NCI-H69 (cell line): ENCODE measurements at places on chromosomes 4 and X.

DNA sequence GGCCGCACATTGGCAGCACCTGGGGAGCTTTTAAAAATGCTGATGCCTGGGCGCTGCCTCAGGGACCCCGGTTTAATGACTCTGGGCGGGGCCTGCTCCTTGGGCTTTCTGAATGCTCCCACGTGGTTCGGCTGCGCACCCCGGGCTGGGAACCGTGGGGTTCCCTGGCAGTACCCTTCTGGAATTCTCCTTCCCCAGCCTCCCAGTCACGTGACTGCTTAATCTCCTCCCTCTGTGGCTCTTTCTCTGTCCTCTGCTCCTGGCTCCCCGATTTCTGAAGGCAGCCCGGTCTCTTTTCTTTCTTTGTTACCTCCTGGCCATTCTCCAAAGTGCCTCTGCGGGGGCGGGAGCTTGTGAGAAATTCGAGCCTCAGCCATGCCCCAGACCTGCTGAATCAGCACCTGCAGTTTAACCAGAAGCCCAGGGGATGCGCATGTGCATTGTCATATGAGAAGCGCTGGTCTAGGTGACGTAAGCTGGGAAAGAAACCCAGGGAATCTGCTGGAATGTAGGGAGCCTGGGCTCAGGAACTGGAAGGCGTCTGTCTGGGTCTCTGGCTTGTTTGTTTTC lies 16.6 kb downstream of the CLCN4 start:
- DNase-seq, result peak; percentile 82

- peak; percentile 83 for DNase-seq
Observed at GRCh38 chrX:134908356-134908755, 82.4 kb upstream of the SMIM10 start.

GRCh38 chrX:39808471-39808917 lies 289.3 kb downstream of the BCOR start:
- DNase-seq, result no peak

DNA sequence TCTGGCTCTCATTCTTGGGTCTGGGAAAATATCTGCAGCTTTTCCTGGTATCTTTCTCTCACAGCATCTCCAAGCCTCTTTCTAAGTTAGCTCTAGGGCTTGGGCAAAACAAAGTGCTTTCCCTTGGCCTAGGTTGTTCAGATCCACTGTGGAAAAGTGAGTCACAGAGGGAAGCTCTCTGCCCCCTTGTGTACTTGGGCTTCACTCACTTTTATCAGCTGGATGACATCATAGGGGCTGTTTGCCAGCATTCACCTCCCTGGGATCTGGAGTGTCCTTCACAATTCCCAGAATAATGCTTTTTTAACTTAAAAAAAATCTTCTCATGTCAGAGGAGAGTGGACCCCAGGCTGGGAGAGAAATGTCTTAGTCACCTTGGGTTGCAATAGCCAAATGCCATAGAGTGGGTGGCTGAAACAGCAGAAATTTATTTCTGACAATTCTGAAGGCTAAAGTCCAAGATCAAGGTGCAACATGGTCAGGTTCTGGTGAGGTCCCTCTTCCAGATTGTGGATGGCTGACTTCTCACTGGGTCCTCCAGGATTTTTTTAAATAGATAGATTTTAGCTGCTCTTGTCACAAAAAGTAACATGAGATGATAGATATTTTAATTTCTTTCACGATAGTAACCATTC lies 247.8 kb downstream of the SH2D1A start:
- peak; percentile 44 for DNase-seq

- DNase-seq, result no peak
Observed at GRCh38 chrX:109372291-109372690, 109.6 kb downstream of the GUCY2F start.

- DNase-seq, result no peak
Observed at GRCh38 chr4:73989928-73990327, 1.9 kb upstream of the PPBP start.

- DNase-seq, result no peak
Observed at GRCh38 chrX:3577551-3577950, 135.9 kb downstream of the PRKX start.

DNA sequence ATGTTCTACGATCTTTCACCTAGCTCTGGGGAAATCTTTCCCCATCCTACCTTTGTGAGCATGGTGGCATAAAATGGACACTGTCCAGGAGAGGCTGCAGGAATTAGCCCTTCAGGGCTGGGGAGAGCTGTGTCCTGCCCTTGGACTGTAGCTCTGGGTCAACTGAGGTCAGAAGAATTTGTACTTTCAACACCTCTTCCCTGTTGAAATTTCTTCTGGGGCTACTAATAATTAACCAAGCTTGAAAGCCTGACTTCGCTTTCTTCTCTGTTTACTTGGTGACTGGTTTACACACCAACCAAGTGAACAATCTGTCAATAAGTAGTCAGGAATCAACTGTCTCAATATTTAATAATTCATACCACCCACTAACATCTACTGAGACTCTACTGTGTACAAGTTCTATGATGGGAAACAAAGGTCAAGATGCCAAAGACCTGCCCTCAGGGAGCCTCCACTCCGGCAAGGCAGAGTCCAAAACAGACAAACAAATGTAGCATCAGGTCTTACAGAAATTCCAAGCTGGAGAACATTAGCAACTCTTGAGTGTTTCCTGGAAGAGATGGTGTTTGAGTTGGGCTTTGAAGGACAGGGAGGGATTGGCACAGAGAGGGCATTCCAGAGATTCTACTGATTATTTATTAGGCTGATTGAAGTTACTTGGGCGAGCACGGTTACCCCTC lies 113.1 kb downstream of the ENPP6 start:
- no peak for DNase-seq

DNA sequence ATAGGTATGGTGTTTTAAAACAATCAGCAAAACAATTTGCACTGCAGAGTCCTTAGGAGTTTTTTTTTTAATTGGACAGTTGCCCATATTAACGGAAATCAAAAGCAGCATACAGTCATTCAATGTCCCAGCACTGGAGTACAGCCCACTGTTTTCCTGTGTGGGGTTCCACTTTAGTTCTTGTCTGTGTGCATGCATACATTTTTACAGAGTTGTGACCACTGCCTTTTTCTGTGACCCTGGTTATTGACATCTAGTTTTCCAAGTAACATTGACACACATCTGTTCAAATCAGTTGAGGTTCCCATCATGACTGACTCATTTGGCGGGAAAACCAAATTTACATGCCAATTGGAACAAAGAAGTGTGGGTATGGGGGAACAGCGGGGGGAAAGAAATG lies 83.3 kb downstream of the HPRT1 start:
- peak; percentile 15 for DNase-seq

GRCh38 chrX:107630031-107630689 lies 1.9 kb downstream of the PRPS1 start:
- peak; percentile 20 for DNase-seq

- no peak for DNase-seq
Observed at GRCh38 chrX:124215786-124216185, 116.7 kb upstream of the TEX13D start.

GRCh38 chr4:155433636-155434360 lies 57.0 kb upstream of the MAP9 start:
- DNase-seq, result no peak

DNA sequence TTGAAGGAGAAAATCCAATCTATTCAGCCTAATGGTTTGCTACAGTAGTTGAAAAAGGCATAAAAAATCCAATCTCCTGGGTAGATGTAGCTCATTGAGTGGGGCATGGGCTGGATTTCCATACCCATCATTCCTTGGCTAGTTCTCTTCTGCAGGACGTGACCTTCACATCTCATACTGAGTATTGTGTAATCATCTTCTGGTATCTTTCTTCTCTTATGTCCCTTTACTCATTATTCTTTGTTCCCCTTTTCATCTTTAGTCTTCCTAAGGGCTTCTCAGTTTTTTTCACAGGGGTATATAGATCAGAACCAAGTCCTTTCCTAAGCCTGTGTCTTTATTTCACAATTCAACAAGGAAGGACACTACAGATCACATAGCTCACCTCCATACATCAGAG lies 727.6 kb upstream of the MAGEB2 start:
- DNase-seq, result no peak

DNA sequence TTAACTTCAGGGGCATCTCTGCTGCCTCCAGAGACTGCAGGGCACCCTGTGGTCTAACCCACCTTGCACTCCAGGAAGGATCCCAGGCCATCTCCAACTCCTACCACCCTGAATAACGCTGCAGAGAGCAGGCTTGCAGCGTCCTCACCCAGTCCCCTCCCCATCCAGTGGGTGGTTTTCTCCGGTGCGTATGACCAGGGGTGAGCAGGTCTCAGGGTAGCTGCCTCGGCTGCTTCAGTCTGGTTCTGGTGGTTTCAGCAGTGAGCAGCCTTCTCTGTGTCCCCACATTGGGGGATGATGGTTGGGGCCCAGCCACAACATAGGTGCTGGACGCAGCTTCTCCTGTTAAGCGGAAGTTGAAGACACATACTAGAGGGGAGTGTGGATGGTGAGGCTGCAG lies 38.6 kb upstream of the SORCS2 start:
- DNase-seq, result no peak

GRCh38 chr4:38065176-38065575 lies 105.0 kb downstream of the PTTG2 start:
- DNase-seq, result no peak

- no peak for DNase-seq
Observed at GRCh38 chrX:30085571-30085970, 129.8 kb upstream of the MAGEB2 start.

- no peak for DNase-seq
Observed at GRCh38 chr4:38344929-38345328, 319.1 kb upstream of the KLF3 start.

GRCh38 chr4:181432335-181432734 lies 810.9 kb upstream of the TENM3 start:
- peak; percentile 61 for DNase-seq

- DNase-seq, result no peak
Observed at GRCh38 chr4:24770032-24770584, 25.3 kb upstream of the SOD3 start.

DNA sequence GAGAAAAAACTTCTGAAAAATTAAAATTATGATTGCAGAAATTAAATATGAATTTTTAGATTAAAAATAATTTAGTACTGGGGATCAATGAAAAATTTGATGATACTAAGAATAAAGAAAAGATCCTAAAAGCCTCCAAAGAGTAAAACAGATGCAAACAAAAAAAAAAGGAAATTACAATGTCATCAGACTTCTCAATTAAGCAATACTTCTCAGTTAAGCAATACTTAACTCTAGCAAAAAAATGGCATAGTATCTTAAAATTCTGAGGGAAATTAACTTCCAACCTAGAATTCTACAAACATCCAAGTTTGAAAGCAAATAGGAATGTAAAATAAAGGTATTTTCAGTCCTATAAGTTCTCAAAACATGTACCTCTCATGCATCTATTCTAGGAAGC lies 141.2 kb upstream of the INTU start:
- DNase-seq, result no peak

GRCh38 chr4:139728840-139729239 lies 63.2 kb downstream of the MGST2 start:
- peak; percentile 94 for DNase-seq

DNA sequence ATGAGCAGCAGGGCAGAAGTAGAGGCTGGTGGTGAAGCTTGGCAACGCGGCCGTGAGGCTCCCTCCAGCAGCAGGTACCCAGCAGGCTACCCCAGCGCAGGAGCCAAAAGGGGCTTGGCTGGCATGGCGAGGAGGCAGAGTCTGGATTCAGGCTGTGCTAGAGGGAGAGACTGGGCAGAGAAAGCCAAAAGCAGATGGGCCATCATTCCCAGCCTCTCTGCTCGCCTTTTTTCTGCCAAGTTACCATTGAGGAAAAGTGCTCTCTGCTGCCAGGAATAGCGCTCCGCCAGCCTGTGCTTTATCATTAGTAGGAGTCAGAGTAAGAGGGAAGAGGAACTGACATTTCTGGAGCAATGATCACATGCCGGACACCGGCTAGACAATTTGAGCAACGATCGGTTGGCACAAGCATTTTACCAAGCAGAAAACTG lies 28.7 kb upstream of the MAP3K15 start:
- DNase-seq, result no peak

GRCh38 chr4:3337811-3338210 lies 45.0 kb downstream of the RGS12 start:
- DNase-seq, result no peak

- DNase-seq, result peak; percentile 84
Observed at GRCh38 chrX:47384502-47384901, 14.1 kb downstream of the ZNF157 start.

DNA sequence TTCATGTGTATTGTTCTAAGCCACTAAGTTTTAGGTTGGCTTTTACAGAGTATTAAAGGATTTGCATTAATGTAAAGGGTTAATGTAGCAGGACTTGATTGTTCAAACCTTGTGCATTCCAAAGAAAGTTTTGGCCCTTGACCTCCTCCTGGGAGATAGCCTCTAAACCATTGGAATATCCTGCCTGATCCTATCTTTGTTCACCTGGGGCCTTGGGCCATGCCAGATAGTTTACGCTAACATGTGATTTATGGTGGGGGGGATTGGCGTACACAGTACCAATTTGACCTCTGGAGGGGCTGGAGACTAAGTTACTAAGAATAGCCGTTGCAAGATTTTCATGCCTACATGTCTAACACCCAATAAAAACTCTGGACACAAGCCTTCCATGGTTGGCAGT lies 1002.7 kb upstream of the PABPC4L start:
- DNase-seq, result no peak

DNA sequence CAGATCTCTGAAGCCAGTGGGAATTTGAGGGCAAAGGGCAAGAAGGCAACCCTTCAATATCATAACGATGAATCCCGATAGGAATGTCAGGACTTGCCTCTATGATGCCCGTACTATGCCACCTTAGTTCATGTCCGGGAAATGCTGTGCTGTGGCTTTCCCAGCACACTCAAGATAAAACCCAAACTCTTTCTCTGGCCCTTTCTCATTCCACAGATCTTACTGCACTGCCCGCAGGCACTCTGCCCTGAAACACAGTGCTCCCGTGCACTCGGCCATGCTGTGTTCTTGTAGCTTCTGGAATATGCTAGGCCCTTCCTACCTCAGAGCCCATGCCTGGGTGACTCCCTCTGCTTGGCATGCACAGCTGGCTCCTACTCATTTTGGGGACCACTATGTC lies 26.3 kb downstream of the SORCS2 start:
- no peak for DNase-seq

DNA sequence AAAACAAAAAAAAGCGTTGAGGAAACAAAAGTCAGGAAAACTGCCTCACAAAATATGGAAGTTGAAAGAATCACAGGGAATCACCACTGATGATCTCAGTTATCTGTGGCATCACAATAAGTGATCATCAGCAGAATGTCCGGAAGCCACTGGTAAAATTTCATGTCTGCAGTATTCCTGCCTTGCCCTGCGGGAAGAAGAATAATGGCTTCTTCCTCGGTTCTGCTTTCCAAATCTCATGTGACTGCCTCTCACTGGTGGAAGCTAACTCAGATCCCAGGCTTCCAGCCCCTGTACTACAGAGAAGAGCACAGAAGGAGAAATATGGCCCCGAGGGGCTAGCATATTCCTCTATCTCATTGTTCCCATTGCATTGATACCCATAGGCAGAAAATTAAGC lies 12.7 kb upstream of the ZNF330 start:
- no peak for DNase-seq

DNA sequence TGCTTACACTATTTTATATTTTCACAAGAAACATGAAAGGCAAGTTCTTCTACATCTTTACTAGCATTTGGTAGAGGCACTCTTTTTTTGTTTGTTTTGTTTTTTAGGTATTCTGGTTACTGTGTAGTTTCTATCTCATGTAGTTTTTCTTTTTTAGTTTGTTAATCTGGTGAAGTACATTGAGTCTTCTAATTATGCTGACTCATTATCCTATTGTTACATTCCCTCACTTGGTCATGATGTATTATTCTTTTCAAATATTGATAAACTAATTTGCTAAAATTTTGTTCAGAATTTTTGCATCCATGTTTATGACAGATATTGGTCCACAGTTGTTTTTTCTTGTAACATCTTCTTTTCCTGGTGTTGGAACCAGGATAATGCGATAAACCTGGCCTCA lies 4.7 kb downstream of the GK2 start:
- no peak for DNase-seq

- no peak for DNase-seq
Observed at GRCh38 chr4:98447648-98448047, 186.5 kb downstream of the RAP1GDS1 start.
